Left hindlimb (tissue), 1 donor: ENCODE measurements at places on chromosomes 7 and 10.

DNA sequence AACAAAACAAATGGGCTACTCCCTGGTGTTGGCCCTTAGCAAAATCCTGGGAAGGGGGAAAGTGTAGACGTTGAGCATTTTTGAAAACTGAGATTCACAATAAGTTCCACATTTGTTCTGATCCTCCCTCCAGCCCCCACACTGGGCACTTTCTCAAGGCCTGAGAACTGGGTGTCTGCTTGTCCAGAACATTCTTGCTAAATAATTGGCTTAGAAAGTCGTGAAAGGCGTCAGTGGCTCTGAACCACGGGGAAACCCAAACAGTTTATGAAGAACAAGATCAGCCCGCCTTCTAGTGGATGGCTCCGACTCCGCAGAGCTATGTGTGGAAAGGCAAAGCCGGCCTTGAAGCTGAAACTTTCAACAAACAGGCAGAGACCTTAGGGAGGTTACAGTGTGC, 370.1 kb downstream of the PRPF18 start:
- peak; percentile 72 for DNase-seq

DNA sequence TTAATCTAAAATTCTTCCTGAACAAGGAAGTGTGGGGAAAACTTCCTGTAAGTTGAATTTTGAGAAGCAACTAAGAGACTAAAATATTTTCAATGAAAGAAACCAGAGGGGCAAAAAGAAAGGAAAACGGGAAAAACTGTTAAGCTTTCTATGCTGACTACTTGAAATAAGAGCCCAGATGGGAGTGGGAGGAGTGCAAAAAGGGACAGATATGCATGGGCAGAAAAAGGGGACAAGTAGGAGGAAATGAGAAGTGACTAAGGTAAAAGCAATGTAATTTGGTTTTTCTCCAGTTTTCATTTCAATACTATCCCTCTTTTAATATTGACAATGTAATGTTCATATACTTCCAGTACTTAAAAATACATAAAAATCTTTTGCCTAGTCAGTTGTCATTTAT, 11.1 kb downstream of the OGA start:
- no peak for DNase-seq

GRCh38 chr7:6419310-6419773, 28.4 kb downstream of the DAGLB start:
- DNase-seq = no peak

DNA sequence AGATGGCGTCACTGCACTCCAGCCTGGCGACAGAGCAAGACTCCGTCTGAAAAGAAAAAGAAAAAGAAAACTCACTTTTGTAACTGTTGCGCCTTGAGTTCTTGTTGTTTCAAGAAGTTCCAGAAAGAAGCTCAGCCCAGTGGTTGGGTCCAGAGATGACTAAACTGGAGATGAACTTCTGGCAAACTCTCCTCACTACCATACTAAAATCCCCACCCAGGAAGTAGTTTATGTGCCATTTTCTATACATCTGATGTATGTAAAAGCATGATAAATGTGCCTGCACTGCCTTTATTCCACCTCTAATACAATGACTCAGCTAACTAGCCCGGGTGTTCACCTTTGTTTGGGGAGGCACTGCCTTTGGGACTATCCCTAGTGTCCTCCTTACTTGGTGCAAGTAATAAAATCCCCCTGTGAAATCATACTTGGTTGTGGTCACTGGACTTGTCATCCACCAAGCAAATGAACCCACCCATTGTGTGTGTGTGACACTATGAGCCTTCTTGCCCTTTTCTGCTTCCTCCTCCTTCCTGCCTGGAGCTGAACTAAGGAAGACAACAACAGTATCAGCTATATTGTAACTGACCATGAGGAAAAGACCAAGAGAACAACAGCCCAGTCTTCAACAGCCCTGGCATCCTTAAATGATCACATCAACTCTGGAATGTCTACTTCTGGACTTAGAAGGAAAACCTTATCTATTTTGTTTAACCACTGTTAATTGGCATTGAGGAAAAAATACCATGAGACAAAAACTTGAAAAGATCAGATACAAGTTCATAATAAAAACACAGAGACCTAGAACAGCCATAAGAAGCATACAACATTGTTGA, 33.6 kb downstream of the JMJD1C start:
- no peak for DNase-seq

DNA sequence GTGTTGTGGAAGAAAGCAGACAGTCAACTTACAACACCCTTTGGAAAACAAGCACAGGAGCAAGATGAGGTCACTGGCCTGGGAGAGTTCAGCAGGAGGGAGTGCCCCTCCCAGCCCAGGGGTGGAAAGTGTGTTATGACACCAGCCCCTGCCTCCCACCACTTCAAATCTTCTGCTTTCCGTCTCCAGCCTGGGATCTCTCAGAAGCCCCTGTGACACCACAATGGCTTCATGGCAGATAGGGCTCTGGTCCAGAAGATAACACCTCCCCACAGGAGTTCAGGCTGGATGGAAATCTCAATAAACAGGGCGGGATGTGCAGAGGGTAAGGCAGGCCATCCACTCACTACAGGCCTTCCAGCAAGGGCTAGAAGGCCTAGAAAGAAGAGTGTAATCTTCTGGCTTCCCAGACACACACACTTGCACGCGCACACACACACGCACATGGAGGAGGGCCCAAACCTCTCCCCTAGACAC, 48.7 kb upstream of the ZMIZ1 start:
- no peak for DNase-seq

- no peak for DNase-seq
Observed at GRCh38 chr10:43863859-43864591, 215.3 kb upstream of the ZNF32 start.

DNA sequence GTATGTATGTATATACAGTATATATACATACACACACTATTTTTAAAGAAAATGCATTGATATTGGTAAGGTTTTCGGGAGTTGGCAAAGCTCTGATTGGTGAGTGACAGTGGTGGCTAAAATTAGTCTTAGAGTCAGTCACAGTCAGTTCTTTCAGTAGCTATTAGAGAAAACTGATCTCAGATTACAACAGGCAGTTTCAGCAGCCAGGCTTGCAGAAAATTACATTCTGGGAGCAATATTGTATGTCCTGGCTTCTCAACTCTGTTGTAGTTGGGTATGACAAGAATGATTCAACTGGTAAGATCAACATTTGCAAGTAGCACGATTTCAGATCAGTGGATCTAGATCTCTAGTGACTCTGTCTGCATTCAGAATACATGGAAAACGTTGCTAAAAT, 897.9 kb upstream of the AUTS2 start:
- DNase-seq = no peak

DNA sequence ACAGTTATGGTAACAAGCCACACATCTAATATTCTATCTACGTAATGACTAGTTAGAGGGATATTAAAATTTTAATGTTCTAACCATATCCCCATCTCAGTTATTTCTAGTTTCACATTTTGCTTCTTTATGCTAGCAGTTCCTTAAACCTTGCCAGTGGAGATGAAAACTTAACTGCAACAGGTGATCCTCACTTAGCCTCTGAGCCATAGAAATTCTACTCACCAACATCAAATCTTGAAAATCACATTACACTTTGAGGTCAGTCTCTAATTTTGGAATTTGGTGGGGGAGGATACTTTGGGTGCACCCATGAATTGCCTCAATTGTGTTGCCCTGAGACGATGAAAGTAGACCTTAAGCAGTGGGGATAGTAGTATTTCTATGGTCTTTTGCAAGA, 256.4 kb downstream of the GATA3 start:
- no peak for DNase-seq

DNA sequence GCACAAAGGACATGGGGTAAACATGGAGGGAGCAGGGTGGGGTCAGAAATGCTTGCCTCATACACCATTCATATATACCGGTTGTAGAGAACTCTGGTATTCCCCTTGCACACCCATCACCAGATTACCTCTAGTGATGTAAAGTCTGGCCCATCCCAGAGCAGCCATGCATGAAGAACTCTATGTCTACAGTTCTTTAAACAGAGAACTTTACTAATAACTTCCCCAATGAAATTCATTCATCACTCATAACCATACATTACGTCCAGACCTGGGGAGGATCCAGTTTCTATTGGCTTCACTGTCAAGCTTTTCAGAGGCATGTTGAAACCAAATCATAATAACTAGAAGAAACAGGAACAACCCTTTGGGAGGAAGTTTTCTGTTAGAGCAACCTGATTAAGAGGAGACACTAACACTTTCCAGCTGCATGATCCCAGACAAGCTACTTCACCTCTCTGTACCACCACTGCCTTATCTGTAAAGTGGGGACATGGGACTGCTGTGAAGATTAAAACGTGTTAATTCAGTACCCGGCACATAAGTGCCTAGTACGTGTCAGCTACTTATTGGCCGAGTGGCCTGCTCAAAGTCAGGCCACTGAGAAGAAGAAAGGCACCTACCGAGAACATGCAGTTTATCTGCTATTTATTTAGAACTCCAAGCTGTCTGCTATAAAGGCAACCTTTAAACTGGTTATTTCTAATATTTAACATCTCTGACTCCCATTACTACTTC, 59.7 kb downstream of the IGF2BP3 start:
- no peak for DNase-seq

GRCh38 chr7:87325576-87326370, 19.7 kb upstream of the CROT start:
- DNase-seq = no peak

DNA sequence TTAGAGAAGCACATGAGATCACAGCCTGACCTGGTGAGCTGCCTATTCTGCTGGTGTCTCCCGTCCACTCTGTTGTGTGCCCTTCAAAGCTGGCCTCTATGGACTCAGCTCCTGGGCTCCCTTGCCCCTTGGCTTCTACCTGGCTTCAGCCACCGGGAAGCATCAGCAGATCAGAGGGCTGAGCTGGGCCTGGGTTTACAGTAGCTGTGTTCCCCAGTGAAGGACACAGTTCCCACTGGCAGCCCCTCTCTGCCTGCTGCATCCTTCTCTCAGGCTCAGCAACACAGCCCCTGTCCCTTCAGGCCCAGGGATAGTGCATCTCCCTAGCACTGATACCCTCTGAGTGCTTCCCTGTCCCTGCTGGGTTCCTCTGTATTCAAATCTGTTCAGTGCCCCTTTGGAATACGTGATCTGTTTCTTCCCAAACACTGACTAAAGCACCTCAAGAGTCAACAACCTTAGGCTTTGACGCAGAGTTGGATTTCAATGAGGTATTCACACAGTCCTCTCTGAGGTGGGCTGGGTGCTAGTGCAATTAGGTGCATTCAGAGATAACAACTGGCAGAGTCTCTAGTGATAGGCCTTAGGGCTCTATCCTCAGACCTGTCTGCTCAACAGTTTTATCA, 109.8 kb downstream of the GRID1 start:
- no peak for DNase-seq

- peak; percentile 77 for DNase-seq
Observed at GRCh38 chr10:97131666-97132065, 54.1 kb downstream of the SLIT1 start.

DNA sequence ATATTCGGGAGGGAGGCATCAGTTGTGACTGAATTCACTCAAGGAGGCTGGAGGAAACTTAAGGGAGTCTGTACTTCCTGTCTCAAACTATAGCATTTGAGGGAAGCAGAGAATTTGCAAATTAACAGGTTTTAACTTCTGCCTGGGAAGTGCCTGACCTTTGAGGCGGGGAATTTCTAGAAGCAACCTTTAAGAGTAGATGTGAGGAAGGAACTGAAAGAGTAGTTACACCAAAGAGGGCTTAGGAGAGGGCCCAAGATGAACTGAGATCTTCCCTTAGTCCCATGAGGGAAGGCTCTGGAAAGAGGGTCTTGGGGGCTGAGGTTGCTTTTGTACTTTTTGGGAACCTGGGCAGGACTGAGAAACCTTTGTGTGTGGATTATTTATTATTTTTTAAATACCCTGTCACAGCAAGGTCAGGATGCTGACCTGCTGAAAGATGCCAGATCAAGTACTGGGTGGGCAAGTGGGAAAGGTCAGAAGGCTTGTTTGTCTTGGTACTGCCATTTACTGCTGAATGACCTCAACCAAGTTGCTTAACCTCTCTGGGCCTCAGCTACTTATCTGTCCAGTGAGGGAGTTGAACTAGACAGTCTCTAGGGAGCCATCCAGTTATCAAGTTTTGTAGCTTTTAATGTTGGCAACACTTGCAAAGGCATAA, 2.4 kb downstream of the GPR158 start:
- DNase-seq = no peak

DNA sequence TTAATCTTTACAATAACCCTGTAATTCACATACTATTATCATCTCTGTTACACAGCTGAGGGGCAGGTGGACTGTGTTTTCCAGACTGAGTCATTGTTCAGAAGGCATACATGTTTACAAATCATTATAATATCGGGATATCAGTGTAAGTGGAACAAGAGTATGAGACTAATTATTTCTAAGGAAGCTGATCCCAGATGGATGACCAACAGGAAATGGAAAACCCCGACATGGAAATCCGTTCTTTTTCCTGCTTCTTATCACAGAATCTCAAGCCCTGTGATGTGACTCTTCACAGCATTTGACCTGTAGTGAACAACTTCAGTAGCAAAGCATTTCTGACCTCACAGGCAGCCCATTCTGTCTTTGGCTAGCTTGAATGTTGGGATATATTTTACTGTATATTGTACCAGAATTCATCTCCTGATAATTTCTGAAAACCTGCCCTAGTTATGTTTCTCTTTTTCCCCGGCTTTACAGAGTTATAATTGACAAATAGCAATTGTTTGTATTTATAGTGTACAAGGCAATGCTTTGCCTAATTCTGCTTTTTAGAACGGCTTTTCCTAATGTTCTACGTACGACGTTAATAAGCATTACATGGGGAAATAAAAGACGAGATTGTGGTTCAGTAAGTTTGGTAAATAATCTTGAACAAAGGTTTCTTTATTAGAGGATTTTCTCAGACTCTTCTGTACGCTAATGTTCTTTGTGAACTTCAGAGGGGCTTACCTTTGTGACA, 78.6 kb upstream of the SYPL1 start:
- no peak for DNase-seq

DNA sequence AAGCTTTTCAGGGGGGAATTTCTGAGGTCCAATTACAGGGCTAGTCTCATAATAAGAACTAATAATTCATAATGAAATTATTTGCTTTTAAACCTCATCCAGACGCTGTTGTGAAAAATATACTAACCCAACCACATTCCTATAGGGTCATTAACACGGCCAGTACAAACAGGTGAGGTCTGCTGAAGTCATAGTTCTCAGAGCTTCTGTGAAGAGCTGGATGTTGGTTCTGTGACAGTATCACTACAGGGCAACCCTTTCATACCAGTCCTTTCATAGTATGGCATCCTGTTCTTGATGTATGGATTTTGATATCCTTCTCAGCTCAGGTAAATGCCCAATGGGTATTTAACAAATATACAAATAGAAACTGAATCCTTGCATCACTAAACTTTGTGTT, 62.3 kb upstream of the FAM133B start:
- no peak for DNase-seq
